ENCODE measurements at places on chromosomes 4 and X. TPM values are rescaled to one million over a fixed set of nuclear protein-coding genes. Genes with fewer than 3 reads are reported as not detected.

Gene ZGRF1
- 3.4 TPM for total RNA-seq

Gene PABPC1L2A
- not detected for total RNA-seq

Gene SOX3
- not detected for total RNA-seq

Gene HMX1
- total RNA-seq, result 0.19 TPM

Gene MGARP
- total RNA-seq, result 0.30 TPM

Gene GPR82
- not detected for total RNA-seq

Gene GAGE12F
- not detected for total RNA-seq

Gene LDOC1
- total RNA-seq, result 80.5 TPM

Gene CYTL1
- not detected for total RNA-seq

Gene ADGRL3
- total RNA-seq, result 0.03 TPM

Gene IL1RAPL2
- total RNA-seq, result not detected

Gene SMR3B
- total RNA-seq, result not detected

Gene GPR173
- total RNA-seq, result not detected

Gene HSFX4
- not detected for total RNA-seq

Gene TMPRSS11F
- total RNA-seq, result not detected

Gene TMEM150C
- 1.4 TPM for total RNA-seq

Gene TASL
- not detected for total RNA-seq

Gene HGFAC
- total RNA-seq, result 0.31 TPM

Gene SASH3
- not detected for total RNA-seq

Gene SHROOM4
- not detected for total RNA-seq

Gene IBSP
- total RNA-seq, result not detected

Gene SGCB
- total RNA-seq, result 18.8 TPM

Gene GAGE12E
- total RNA-seq, result not detected

Gene KCTD8
- total RNA-seq, result not detected

Gene STPG2
- not detected for total RNA-seq

Gene SRPK3
- not detected for total RNA-seq
